ENCODE measurements at places on chromosomes 1 and 21.

GRCh38 chr21:36966066-36966820, at the start of gene HLCS:
TSS of gene HLCS (minus strand) at chr21:36966669. CDS start at chr21:36966638, 31 bp downstream.
- peak; percentile 64 for DNase-seq

DNA sequence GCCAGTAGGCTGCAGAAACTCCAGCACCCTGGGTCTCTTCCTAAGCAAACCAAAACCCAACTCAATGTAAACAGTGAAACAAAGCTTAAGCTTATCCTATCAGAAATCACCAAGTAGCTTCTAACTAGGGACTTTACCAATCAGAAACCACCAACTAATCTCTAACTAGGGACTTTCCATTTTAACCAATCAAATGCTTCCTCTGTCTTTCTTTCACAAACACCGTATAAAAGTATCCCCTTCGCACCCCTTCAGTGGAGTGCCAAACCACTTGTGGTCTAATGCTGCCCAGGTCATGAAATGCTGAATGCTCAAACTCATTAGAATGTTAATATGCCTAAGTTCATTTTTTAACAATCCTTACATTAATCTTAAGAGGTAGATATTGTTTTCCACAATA, 250.5 kb upstream of the DUSP10 start:
- DNase-seq = no peak

DNA sequence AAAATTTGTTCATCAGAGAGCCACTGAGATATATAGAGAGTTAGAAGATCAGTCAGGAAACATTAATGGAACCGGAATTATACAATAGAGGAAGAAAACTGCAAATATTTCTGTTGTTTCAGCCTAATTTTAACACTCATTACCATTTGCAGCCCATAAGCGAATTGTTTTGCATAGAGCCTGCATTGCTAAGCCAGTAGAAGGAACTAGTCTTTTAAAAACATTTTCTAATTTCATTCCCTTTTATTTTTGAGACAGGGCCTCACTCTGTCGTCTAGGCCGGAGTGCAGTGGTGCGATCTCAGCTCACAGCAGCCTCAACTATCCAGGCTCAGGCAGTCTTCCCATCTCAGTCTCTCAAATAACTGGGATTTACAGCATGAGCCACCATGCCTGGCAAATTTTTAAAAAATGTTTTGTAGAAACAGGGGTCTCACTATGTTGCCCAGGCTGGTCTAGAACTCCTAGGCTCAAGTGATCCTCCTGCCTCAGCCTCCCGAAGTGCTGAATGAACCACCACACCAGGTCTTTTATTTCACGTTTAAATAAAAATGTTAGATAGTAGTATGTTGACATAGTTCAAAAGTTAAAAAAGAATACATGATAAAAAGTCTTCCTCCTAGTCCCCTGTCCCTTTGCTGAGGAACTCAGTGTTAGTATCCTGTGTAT, 25.3 kb downstream of the MPZL1 start:
- DNase-seq = no peak

DNA sequence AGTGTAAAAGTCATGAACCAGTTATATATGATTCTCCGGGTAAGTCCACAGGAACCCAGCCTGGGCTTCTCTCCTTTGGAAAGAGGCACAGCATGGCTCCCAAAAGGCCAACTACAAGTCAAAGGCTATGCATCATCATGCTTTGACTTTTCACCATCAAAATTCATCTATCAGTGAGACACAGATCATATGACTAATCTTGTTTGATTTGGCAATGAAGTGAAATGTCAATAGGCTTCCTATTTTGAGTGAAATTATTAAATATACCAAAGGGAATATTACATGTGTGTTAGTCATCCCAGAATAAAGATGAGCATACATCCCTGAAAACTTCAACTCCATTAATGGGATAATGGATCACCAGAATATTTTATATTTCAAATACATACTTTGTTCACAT, 83.5 kb upstream of the ADGRL2 start:
- DNase-seq = no peak

Measured in stimulated activated CD4-positive, alpha-beta T cell treated with anti-CD3 and anti-CD28 coated beads, Interleukin-1b, Interleukin-23, amount 100 ng/mL, for 48 hours (primary cell).